ENCODE measurements at places on chromosomes 11 and 22. TPM values are rescaled to one million over a fixed set of nuclear protein-coding genes. Genes with fewer than 3 reads are reported as not detected.

The ART1 gene
- not detected for total RNA-seq

The DDTL gene
- not detected for total RNA-seq

The RSF1 gene
- 16.9 TPM for total RNA-seq

The CRYBB3 gene
- total RNA-seq: not detected

The LRRC10B gene
- not detected for total RNA-seq

The FOXRED2 gene
- 4.5 TPM for total RNA-seq

The APOBEC3C gene
- total RNA-seq: 3.5 TPM

The NPAS4 gene
- not detected for total RNA-seq

The TEF gene
- total RNA-seq: 13.5 TPM

The PAX6 gene
- 4.7 TPM for total RNA-seq

The OR8G5 gene
- not detected for total RNA-seq

The C11orf21 gene
- total RNA-seq: not detected

The FGF19 gene
- not detected for total RNA-seq

The TUG1 gene
- 16.0 TPM for total RNA-seq

The TSPAN32 gene
- not detected for total RNA-seq

The F2 gene
- 0.71 TPM for total RNA-seq

The GAL3ST1 gene
- 46.3 TPM for total RNA-seq

The TSSK2 gene
- not detected for total RNA-seq

The ASCL2 gene
- not detected for total RNA-seq

The SCYL1 gene
- 42.2 TPM for total RNA-seq

The NLRP14 gene
- total RNA-seq: not detected

The DKK3 gene
- 67.3 TPM for total RNA-seq

The WT1 gene
- not detected for total RNA-seq

The CCDC15 gene
- total RNA-seq: 1.5 TPM

The CDC42EP1 gene
- total RNA-seq: 8.9 TPM

The TMEM135 gene
- total RNA-seq: 13.8 TPM

The RAB36 gene
- total RNA-seq: 10.9 TPM

The MOGAT2 gene
- not detected for total RNA-seq

The KCNQ1OT1 gene
- under 0.01 TPM for total RNA-seq

The CRYBA4 gene
- not detected for total RNA-seq

The CPT1A gene
- 26.8 TPM for total RNA-seq

The APOL6 gene
- total RNA-seq: 21.5 TPM

The ROBO3 gene
- total RNA-seq: 15.2 TPM

The INS gene
- total RNA-seq: not detected

The LMO1 gene
- not detected for total RNA-seq

The CLDN5 gene
- not detected for total RNA-seq

The KIRREL3 gene
- 6.4 TPM for total RNA-seq

The LRFN4 gene
- not detected for total RNA-seq

The OR10D3 gene
- not detected for total RNA-seq

The SREBF2 gene
- total RNA-seq: 21.5 TPM

The CDC42BPG gene
- 0.12 TPM for total RNA-seq

The ACTN3 gene
- not detected for total RNA-seq

The ISX gene
- total RNA-seq: not detected

The FOLH1 gene
- not detected for total RNA-seq

The MFRP gene
- not detected for total RNA-seq

The CASP1 gene
- total RNA-seq: not detected

The PRR33 gene
- not detected for total RNA-seq

The LUZP2 gene
- not detected for total RNA-seq

The PYGM gene
- not detected for total RNA-seq

The DCPS gene
- 12.3 TPM for total RNA-seq

The FZD4 gene
- 0.17 TPM for total RNA-seq

The TMEM25 gene
- 3.0 TPM for total RNA-seq

The CSNK2A3 gene
- 4.2 TPM for total RNA-seq

The DEUP1 gene
- not detected for total RNA-seq

The SLC7A4 gene
- total RNA-seq: not detected

All from Caki2 (cell line).